AG20443 (cell line): ENCODE measurements at places on chromosomes 4 and X.

DNA sequence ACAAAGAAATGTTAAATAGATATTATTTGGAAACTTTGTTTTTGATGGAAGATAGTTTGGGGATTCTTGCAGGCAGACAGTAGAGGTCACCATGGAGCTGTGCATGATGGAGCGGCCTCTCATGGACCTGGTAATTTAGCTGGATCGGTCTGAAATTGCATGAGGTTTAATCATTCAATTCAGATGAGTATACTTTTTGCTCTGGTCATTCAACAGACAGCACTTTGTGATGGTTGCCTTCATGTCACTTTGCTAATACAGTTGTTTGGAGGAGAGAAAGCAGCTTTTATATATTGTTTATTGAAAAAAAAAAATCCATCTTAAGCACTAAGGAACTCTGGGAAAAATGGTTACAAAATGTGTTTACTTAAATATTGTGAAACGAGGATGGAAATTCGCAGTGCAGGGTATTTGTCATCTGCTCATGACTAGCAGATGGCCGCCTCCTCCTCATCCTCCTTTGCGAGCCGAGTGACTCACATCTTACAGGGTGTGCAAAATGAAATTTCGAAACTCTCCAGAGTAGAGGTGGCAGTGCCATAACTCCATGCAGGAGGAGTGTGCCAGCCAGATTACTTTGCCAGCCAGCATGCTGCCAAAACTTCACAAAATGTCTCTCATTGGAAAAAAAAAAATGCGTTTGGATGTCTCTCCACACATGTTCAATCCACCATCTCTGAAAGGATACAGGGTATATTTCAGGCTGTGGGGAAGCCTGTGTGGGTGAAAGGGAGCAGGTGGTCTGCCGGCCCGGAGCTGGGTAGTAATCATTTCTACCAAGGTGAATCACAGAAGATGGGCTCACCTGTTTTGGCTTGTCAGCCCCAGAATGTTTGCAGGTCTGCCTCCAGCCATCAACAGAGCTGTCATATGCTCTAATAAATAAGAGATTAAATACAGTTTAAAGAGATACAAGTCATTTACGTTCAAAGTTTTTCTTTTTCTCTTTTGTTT is 314.9 kb upstream of the DIPK2B start:
- peak; percentile 63 for DNase-seq

GRCh38 chr4:159779716-159780115 is 676.8 kb downstream of the RAPGEF2 start:
- DNase-seq: no peak

DNA sequence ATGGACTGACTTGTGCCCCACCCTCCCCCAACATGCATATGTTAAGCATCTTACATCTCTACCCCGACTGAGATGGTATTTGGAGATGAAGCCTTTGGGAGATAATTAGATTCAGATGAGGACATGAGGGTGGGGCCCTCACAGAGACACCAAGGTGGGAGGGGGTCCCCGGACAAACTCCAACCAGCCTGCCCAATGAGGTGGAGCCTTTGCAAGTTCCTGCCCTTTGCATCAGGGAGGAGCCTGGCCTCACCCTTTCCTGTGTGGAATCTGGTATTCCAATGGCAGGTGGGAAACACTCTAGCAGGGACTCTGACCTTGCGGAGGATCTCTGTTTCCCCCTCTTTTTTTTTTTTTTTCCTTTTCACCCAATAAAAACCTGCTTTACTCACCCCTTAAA is 589.9 kb upstream of the BOD1L1 start:
- no peak for DNase-seq

DNA sequence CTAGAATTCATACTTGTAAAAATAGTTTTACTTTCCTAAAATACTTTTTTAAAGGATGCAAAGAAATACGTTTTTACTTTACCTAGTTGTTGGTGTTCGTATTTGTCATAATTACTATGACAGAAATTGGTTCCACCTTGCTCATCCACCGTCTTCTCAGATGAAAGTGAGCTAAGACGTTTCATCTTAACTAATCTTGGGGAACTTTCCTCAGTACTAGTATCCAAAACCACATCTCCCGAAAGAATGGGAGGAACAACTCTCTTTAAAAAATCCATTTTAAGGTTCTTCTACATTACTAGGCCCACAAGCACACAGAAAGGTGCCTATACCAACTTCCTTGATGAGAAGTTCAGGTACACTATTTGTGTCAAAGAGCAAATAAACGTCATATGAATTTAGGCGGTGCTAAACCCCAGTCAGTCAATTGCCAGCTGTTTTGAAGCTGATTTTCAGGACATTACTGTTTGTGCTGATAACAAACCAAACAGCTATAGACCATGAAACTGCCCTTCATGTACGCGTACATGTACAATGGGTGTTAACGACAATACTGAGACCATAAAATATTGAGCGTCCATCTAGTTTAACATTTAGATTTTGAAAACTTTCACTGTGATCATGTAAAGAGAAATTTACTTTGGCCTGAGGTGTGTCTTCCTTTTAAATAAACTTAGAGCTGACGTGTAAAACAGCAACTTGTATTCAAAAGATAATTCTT is 99.1 kb downstream of the FRYL start:
- DNase-seq: no peak
